ENCODE measurements at places on chromosomes 11 and 22. TPM values are rescaled to one million over a fixed set of nuclear protein-coding genes. Genes with fewer than 3 reads are reported as not detected.

Gene CRYBB3
- total RNA-seq, result not detected

Gene PNPLA3
- total RNA-seq, result 0.77 TPM

Gene PICK1
- total RNA-seq, result 22.1 TPM

Gene GVQW3
- total RNA-seq, result 2.1 TPM

Gene MS4A6E
- total RNA-seq, result not detected

Gene FOLH1
- not detected for total RNA-seq

Gene ADAMTS8
- total RNA-seq, result not detected

Gene C11orf16
- not detected for total RNA-seq

Gene MS4A7
- total RNA-seq, result not detected

Gene NR1H3
- total RNA-seq, result 11.3 TPM

Gene GP1BB
- not detected for total RNA-seq

Gene BTBD18
- total RNA-seq, result not detected

Gene APOA4
- total RNA-seq, result not detected

Gene NAALAD2
- total RNA-seq, result not detected

Gene TRIM3
- 9.4 TPM for total RNA-seq

DNA sequence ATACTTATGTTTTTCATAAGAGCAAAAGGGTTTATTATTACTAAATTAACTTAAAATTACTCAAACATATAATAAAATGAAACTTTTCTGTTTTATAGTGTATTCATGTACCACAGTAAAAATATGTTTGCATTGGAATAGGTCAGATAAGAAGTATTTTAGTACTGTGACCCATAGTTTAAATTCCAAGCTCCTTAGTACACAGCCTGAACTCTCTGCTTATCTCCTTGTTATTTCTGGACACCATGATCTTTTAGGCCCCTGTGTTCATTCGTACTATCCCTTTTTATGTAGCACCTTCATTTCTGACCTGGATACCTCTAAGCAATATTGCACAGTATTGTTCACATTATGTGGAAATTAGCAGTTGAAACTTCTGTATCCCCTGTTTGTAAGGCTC, 296.7 kb upstream of the SYN3 start:
- DNase-seq, result no peak

GRCh38 chr11:77876045-77876444, 55.1 kb downstream of the AAMDC start:
- no peak for DNase-seq

DNA sequence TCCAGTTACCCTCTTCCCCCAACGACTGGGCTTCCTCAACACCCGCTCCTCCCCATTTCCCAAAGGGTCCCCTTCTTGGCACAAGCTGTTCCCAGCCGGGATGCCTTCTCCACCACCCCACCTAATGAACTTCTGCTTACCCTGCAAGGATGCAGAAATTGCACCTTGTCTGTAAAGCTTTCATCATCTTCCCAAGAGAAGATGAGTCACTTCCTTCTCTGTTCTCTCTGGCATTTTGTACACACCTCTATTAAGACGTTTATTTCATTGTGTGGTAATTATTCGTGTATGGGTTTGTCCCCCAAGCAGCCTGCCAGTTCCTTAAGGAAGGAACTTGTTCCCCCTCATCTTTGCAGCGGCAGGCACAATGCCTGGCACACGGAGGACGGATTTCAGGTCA, 351.1 kb downstream of the CADM1 start:
- DNase-seq, result no peak

- DNase-seq, result peak; percentile 24
Observed at GRCh38 chr11:95229199-95229992, 1.6 kb downstream of the SESN3 start.

- no peak for DNase-seq
Observed at GRCh38 chr11:11043721-11044120, 185.9 kb upstream of the ZBED5 start.

- no peak for DNase-seq
Observed at GRCh38 chr11:4025248-4025966, 69.2 kb upstream of the RRM1 start.

- peak; percentile 31 for DNase-seq
Observed at GRCh38 chr22:18088825-18089568, 11.2 kb downstream of the PEX26 start.

DNA sequence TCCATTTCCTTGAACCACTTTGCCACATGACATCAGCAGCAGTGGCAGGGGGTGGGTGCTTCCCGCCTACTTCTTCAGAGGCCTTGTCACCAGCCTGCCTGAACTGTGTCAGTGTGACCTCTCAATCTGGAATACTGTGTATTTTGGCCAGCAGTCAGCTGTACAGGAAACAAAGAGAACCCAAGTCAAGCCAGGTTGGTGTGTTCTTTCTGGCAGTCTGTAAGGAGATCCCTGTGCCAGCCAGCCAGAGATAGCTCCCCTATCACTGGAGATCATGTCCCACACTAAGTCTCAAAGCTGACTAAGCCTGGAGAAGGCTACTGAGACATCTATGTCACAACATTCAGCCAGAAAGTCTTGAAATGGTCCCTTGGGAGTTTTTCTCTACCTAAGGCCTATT, 142.1 kb downstream of the TRPC6 start:
- no peak for DNase-seq

GRCh38 chr11:84022201-84022600, 736.0 kb upstream of the CCDC90B start:
- DNase-seq, result no peak

GRCh38 chr11:75421902-75422247, 11.1 kb downstream of the KLHL35 start:
- no peak for DNase-seq

DNA sequence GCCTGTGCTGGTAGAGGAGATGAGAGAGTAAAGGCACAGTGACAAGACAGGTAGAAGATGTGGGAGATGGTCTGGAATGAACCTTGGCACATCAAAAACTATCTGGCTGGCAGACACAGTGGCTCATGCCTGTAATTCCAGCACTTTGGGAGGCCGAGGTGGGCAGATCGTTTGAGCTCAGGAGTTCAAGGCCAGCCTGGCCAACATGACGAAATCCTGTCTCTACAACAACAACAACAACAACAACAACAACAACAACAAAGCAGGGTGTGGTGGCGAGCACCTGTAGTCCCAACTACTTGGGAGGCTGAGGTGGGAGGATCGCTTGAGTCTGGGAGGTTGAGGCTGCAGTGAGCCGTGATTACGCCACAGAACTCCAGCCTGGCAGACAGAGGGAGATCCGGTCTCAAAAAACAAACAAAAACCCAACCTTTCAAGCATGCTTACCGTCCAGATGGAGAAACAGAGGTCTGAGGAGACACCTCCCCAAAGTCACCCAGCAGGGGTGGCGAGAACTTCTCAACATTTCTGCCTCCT, 11.8 kb downstream of the KCTD21 start:
- no peak for DNase-seq

GRCh38 chr11:66007201-66007634, 4.6 kb upstream of the CST6 start:
- no peak for DNase-seq

DNA sequence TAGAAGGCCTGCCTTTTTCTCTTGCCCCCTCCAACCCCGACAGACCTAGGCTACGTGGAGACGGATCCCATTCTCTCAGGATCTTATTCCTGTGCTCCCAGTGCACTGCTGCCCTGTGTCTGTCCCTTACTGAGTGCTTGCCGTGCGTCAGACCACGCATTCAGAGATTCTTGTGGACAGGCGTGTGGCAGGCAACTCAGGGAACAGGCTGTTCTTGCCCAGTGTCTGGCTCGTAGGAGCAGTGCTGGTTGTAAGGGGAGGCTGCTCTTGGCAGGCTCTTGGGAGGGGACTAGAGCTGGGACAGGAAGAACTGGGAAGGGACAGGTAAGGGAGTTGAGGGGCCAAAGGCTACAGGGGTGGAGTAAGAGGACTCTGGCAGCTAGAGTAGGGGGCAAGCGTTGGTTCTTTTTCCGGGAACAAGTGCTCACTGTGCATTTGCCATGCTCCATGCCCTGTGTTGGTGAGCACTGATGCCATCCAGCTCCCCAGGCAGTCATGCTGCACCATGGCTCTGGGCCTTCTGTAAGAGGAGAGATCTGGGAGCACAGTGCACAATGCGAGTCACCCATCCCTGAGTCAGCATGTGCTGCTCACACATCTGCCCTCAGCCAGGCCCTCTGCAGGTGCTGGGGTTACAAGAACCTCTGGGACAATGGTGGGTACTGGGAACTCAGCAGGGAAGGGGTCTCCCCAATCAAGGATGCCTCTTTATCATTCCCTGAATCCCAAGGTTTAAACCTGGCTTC, 119.1 kb downstream of the TBC1D22A start:
- peak; percentile 17 for DNase-seq

DNA sequence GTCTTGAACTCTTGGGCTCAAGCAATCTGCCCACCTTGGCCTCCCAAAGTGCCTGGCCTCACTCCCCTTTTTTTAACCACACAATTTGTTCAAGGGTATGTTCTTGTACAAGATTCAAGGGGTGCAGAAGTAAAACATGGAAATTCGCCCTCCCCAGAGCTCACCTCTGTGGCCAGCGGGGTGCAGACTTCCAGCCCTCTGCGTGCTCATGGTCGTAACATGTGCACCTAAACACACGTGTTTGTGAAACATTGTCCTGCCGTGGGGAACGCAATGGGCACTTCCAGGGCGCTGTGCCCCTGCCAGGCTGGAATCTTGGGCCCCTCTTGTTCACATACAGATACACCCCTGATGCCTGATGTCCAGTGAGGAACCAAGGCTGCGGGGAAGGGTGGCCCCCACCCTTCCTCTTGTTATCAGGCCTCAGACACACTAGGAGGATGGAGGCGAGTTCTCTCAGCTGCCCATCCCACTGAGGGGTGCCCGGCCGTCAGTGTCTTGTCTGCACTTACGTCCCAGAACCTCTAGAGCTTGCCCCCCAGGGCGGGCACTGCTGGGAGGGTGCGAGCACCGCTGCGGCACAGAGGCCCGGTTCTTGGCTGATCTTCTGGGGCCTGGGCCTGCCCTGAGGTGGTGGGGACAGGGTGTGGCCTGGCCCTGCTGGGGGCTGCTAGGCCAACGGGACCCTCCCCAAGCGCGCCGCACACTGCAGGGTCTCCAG, 4.1 kb upstream of the EPS8L2 start:
- no peak for DNase-seq

GRCh38 chr11:78646564-78647185, 72.0 kb upstream of the NARS2 start:
- DNase-seq, result peak; percentile 78

DNA sequence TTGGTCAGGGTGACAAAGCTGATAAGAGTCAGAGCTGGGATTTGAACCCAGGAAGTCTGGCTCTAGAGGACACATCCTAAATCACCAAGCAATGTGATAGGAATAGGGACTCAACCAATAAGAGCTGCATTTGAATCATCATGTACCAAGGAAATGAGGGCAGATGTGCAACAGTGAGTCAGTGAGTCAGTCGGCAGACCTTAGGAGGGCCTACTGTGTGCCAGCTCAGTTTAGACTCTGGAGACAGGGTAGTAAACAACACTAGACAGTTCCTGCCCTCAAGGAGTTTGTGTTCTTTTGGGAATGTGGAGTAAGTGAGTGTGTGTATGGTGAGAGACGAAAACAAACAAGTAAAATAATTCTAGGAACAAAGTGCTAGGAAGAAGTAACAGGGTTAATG, 11.2 kb downstream of the IL10RA start:
- peak; percentile 25 for DNase-seq

GRCh38 chr11:20474176-20474881, 86.8 kb downstream of the PRMT3 start:
- no peak for DNase-seq

DNA sequence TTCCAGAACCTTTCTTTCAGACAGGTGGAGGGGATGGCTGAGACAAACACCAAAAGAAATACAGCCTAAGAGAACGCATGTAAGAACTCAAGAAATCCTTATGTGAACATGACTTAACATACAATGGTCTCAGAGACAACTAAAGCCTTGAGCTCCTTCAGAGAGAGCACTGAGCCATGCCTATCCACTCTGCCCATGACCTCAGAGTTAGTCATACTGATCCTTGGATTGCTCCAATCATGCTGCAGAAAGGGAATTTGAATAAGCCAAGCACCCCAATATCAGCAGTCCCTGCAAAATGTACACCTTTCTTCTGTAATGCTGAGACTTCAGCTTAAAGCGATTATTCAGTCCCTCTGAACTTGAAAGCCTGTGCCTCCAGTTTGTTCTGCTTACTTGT, 43.2 kb upstream of the CHKA start:
- no peak for DNase-seq

GRCh38 chr11:70705097-70705496, 306.8 kb downstream of the CTTN start:
- no peak for DNase-seq

DNA sequence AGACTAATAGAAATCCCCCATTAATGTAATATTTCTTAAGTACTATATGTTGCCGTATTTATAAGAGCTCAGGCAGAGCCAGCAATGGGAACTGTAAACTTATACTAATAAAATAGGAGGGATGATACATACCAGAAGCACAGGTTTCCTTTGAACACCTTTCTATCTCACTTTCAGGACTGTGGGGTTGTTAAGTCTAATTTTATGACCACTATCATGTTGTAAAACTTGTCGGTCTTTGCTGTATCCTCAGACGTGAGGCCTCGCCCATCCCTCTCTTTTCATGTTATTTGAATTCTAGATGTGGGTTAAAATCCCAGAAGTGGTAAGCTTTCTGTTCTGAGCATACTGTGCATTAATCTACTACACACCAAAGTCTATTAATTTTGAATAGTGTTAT, 1083.5 kb upstream of the TENM4 start:
- no peak for DNase-seq

DNA sequence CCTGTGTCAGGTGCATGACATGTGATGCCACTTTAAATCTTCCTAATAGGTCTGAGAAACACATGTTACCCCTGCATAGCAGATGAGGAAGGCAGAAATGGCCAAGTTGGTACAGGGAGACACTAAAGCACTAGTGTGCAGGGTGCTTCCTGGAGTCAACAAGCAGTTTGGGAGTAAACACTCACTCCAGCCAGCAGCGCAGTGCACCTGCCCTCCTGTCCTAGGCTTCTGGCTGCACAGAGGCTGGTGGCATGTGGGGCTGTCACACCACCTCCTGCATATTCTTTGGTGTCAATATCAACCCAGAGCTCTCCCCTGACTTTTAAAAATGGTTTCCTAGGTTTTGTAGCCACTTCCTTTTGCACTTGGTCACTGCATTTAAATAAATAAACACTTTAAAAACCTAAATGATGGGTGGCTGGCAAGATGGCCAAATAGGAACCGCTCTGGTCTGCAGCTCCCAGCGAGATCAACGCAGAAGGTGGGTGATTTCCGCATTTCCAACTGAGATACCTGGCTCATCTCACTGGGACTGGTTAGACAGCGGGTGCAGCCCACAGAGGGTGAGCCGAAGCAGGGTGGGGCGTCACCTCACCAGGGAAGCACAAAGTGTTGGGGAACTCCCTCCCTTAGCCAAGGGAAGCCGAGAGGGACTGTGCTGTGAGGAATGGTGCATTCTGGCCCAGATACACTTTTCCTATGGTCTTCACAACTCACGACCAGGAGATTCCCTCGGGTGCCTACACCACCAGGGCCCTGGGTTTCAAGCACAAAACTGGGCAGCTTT, 33.5 kb downstream of the GAB4 start:
- no peak for DNase-seq

Measured in activated naive CD4-positive, alpha-beta T cell treated with anti-CD3 and anti-CD28 coated beads for 36 hours (primary cell).